B cell (primary cell): ENCODE measurements at places on chromosomes 4 and X.

- DNase-seq = no peak
Measured at GRCh38 chrX:132393992-132394391, 94.8 kb downstream of the MBNL3 start.

GRCh38 chrX:78123190-78123589 lies 16.3 kb downstream of the TAF9B start:
- DNase-seq = no peak

DNA sequence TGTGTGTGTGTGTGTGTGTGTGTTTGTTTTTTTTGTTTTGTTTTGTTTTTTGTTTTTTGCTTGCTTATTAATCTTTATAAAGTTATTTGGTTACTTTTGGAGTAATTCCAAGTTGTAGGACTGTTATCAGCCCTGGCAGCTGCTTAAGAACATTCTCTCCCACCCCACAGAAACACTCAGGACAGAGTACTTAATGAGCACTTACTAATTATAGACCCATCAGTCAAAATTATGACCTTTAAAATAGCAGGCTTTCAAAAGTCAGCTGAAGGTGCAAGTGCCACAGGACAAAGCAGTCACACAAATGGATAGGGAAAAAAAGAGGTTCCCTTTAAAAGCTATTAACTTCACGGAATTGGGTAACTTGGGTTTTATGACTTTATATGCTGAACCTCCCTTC lies 69.0 kb downstream of the BEND2 start:
- DNase-seq = no peak

DNA sequence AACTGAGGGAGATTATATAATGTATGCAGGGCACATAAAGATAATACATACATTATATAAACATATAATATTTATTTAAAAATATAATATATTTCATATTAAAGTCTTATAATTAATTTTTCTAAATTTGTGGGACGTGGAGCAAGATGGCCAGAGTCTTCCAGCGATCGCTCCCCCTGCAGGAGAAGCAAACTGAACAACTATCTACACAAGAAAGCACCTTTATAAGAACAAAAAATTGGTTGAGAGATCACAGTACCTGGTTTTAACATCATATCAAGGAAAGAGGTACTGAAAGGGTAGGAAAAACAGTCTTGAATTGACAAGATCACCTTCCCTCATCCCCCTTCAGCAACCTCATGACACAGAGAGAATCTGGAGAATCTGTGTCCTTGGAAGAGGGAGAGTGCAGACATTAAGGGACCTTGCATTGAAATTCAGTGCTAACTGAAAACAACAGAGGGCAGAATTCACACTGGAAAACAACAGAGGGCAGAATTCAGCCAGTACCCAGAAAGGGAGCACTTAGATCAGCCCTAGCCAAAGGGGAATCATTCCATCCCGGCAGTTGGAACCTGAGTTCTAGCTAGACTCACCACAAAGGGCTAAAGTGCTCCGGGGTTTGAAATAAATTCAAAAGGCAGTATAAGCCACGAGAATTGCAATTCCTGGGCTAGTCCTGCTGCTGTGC lies 262.5 kb upstream of the NDST3 start:
- no peak for DNase-seq

GRCh38 chr4:136302566-136302965 lies 1229.7 kb downstream of the PCDH18 start:
- DNase-seq = no peak

GRCh38 chrX:38726612-38727011 lies 74.6 kb upstream of the MID1IP1 start:
- no peak for DNase-seq

DNA sequence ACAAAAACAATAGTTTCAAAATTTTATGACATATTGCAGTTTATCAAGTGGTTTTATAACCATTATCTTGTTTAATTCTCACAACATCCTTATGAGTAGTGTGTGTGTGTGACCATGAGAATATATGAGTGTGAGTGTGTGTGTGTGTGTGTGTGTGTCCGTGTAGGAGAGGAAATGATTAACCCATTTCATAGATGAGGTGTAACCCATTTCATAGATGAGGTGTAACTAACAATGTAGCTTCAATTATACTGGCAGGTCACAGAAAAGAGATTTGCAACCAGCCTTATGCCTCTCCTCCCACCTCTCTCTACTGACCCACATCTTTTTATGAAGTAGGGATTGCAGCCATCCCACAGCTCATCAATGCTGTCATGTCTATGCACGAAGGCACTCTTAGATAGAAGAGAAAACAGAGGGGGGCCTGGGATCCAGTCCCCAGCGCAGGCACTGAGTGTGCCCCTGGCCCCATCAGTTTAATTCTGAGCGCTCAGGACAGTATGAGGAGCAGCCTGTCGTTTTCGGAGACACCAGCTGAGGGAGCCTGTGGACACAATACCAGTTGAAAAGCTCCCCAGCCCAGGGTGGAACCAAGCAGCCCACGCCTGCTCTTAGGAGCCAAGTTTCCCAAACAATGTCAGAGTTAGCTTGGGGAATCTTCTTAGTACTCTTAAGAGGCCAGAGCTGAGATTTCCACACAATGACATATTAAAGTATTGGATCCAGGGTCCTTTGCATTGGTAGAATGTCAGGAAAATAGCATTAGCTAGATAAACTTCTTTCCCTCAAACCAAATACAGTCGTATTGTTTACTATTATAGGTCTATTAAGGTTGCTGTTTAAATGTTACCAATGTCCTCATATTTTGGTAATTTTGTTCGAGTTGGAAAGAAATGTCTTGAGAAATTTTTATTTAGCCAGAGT lies 88.6 kb downstream of the PALLD start:
- DNase-seq = peak; percentile 8

DNA sequence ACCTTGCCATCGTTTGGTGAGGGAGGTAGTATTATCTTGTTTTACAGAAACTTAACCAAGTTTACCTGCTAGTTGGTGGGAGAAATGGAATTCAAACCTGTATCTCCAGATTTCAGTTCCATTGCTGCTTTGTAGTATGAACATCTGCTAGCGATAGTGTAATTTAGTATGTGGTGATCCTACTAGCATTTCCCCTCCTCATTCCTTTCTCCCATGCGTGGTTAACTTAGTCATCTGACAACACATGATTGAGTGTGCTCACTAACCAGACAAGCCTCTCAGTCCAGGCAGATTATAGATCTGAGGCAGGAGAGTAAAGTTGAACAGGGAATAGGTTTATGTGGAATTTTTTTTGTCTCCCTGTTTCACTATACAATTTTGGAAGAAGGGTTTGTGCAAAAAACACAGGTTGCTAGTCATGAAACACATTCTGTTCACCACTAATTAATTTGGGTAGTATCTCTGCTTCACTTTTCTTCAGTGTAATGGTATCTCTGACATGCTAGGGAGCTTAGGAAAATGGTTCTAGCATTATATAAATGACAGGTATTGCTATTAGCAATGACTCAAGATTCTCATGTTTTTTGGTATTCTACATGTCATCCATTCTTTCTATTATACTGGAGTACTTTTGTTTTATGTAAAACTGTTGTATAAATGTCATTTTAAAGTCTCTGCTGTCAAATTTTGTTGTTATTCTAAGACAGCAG lies 21.7 kb downstream of the RBPJ start:
- DNase-seq = no peak

DNA sequence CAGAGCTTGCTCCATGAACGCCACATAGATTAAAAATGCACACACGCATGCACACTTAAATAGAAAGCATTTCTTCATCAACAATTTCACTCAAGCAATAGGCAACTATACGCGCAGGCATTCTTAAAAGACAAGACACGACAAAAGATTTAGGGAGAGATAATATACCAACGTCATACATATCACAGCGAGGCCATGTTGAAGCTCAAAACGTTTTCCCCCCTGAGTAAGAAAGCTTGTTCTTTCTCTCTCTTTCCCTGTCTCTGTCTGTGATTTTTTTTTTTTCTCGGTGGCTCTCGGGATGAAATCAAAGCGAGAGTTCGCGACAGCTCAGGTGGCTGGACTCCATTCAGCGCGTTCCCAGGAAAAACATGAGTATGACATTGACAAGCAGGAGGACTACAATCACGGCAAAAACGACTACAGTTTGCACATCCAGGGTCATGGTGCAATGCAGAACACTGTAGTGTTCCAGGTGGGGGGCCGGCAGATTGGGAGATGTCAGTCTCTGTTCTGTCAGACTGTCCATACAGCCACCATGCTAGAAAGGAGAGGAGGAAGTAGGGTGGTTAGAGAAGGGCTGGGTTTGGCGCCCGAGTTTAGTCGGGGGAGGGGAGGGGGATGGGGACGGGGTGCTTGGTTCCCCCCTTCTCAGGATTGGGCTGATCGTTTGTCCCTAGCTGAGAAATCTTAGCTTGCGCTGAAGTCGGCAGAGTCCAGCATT lies 30.7 kb downstream of the ARHGEF9 start:
- DNase-seq = no peak

GRCh38 chr4:85717351-85717750 lies 242.4 kb downstream of the ARHGAP24 start:
- DNase-seq = no peak

DNA sequence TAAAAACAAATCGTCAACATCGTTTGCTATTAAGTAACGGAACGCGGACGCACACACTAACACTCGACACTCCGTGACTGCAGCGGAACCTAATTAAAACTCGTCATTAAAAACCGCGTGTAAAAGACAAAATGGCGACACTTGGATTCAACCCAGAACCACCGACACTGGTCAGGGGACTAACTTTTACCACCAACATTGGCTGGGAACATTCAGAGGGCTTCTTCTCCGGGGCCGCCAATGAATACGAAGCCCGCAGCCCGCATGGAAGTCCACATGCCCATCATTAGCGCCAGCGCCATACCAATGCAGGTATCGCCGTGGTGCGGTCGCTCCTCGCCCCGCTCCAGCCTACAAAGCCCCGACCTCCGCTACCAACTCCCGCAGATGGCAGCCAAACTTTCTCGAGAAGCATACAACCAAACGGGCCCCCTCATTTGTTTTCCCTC lies 498 bp downstream of the RBMX start:
- DNase-seq = no peak

- no peak for DNase-seq
Measured at GRCh38 chrX:18707426-18708049, at the start of gene PPEF1. Gene PPEF1 (plus strand): TSS chrX:18707645. CDS start chrX:18707781, 136 bp downstream.

GRCh38 chr4:80091184-80091583 lies 18.2 kb upstream of the ANTXR2 start:
- DNase-seq = no peak

- no peak for DNase-seq
Measured at GRCh38 chr4:108168160-108168670, 517 bp downstream of the LEF1 start.

DNA sequence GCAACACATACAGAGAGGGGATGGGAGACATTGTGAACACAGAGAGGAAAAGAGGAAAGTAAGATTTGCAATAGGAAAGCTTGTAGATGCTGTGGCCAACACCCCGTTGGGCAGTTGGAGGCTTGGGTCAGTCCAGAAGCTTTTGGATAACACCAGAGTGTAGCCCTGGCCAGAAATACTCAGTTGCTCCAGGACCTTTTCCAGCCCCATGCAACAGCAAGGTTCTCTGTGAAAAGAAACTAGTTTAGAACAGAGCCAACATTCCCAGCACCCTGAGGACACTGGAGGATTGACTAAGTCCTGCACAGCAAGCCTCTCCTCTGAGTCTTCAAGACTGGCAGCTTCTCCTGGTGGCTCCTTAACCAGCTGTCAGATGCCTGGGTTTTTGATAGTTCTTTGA lies 27.9 kb upstream of the NAF1 start:
- no peak for DNase-seq

DNA sequence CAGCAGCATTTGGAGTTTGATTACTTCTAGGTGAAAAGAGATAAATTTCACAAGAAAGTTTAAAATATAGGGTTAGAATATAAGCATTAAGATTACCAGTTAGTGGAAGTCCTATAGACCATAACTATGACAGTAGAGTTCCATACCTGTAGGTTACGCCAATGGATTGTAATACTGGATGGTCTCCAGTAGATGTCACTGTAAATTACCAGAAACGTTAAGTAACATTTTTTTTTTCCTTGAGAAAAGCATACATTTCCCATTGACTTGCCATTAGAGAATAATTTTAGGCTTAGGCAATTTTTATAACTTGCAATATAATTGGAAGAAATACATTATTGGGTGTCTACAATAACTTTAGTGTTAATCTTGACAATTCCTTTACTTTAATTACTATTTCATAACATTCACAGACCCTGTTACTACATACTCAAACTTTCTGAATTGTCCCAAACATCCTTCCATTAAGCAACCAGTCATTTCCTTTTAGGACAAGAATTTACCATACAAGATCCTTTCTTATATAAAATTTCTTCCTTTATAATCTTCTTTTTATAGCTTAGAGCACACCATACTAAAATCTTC lies 304.1 kb upstream of the TECRL start:
- peak; percentile 4 for DNase-seq

- no peak for DNase-seq
Measured at GRCh38 chrX:11589641-11590040, 76.1 kb downstream of the ARHGAP6 start.

GRCh38 chr4:147829401-147830101 lies 97.7 kb downstream of the ARHGAP10 start:
- no peak for DNase-seq

- DNase-seq = no peak
Measured at GRCh38 chrX:107559506-107559905, 68.8 kb upstream of the PRPS1 start.

GRCh38 chr4:78298618-78299017 lies 241.5 kb downstream of the FRAS1 start:
- no peak for DNase-seq

DNA sequence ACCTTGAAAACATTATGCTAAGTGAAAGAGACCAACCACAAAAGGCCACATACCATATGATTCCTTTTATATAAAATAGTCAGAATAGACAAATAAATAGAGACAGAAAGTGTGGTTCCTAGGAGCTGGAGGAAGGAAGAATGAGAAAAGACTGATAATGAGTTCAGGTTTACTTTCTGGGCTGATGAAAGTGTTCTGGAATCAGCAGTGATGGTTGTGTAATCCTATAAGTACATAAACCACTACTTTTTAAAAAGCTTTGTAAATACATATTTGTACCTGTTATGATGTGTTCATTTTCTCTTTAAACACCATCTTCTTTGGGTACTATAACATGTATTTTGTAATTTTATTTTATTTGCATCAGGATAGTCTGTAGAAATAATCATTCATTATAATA lies 20.6 kb downstream of the PIR start:
- no peak for DNase-seq

- DNase-seq = peak; percentile 42
Measured at GRCh38 chrX:135185795-135186443, 14.7 kb upstream of the CT55 start.

- no peak for DNase-seq
Measured at GRCh38 chrX:151287954-151288353, 109.1 kb upstream of the VMA21 start.
